ENCODE measurements at places on chromosomes 11 and 22.

DNA sequence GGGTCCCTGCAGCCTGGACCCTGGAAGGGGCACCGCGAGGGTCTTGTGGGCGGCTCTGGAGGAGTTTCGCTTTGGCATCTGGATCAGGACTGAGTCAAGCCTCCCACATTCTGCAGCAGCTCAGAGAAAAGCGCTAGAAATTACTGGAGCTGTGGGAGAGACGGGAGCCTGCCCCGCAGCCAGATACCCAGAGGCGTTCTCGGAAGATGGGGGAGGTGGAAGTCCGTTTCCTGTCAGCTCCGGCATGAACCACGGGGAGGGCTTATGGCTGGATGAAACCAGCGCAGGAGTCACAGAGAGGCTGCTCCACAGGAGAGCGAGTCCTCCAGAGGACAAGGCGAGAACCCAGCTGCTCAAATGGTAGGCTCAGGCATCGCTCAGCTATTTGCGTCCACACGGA, 379.3 kb downstream of the OPCML start:
- no peak for DNase-seq

GRCh38 chr11:132848336-132848735, 684.0 kb downstream of the OPCML start:
- DNase-seq, result no peak

DNA sequence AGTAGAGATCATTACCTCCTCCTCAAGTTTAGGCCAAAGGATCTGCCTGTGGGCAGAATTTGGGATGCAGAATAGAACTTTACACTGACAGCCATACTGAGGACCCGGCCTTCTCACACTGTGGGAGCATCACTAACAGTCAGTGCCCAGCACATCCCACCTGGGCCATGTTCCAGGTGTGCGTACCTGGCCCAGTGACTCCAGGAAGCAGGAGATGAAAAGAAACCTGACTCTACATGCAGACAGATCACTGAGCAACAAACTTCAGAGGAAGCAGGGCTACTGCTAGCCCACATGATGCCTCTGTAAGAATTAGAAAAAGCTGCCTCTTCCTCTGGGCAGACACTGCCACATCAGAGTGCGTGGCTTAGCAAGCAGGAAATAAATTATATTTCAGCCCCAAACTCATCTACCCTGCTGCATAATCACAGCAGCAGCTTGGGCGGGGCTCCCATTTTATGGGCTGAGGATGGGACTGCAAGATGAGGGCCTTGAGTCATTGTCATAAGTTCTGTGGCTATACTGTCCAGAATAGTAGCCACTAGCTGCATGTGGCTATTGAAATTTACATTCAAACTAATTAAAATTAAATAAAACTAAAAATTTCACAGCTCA, 6.0 kb upstream of the LMO2 start:
- DNase-seq, result no peak

DNA sequence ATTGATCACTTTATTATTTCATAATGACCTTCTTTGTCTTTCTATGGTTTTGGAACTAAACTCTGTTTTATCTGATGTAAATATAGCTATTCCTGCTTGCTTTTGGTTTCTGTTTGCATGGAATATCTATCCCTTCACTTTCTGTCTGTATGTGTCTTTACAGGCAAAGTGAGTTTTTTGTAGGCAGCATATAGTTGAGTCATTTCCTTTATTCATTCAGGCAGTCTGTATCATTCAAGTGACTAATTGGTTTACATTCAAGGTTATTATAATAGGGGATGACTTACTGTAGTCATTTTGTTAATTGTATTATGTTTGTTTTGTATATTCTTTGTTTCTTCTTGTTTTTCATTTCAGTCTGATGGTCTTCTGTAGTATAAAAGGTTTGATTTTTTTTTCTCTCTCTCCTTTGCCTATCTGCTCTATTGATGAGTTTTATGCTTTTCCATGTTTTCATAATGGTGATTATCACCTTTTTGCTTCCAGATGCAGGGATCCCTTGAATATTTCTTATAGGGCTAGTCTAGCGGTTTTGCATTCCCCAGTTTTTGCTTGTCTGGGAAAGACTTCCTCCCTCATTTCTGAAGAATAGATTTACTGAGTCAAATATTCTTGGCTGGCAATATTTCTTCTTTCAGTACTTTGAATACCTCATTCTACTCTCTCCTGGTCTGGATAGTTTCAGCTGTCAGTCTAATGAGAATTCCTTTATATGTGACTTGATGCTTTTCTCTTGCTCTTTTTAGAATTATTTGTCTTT, 50.4 kb downstream of the GDPD4 start:
- DNase-seq, result no peak

DNA sequence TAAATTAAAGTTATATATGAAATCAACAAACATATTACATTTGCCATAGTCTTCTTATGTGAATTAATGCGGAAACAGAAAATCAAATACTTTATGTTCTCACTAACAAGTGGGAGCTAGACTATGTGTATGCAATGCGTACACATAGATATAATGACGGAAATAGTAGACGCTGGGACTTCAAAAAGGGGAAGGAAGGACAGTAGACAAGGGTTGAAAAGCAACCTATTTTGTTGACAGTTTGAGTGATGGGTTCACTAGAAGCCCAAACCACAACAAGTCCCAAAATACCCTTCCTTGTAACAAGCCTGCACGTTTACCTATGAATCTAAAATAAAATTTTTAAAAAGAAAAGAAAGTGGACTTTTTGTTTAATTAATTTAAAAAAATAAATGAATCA, 430.8 kb upstream of the CNTN5 start:
- DNase-seq, result no peak

DNA sequence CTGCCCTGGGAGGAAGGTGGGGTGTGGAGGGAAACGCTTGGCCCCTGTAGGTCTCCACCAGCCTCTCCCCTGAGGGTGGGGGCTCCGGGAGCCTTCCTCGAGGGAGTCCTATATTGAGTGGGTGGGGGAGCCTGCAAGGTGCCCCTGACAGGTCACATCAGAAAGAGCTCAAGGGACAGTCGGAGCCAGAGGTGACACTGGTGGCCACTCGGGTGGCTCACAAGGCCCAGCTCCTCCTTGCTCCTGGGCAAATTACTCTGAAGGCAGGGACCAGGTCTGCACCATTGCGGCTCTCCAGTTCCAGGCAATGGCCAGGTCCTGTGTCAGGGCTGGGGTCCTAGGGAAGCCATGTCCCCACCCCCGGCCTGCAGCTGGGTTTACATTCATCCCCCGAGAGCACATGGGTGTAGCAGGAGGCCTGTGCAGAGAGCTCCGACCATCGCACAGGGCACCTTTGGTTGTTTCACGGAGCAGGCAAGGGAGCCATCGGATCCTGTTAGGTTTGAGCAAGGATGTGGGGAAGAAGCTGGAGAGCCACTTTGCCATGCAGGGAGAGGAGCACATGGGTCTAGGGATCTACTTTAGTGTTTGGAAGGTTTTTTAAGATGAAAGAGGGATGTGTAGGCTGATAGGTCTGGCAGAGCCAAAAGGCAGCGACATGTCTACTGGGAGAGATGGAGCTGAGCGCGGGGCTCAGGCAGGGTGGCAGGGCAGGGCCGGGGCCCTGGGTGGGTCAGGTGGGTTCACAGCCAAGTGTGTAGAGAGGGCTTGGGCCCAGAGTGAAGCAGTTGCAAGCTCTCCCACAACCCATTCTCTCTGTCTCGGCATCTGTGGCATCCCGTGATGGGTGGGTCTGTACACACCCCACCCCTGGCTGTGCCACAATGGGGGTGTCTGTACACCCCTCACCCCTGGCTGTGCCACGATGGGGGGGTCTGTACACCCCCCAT, 14.8 kb downstream of the CCND1 start:
- DNase-seq, result no peak

DNA sequence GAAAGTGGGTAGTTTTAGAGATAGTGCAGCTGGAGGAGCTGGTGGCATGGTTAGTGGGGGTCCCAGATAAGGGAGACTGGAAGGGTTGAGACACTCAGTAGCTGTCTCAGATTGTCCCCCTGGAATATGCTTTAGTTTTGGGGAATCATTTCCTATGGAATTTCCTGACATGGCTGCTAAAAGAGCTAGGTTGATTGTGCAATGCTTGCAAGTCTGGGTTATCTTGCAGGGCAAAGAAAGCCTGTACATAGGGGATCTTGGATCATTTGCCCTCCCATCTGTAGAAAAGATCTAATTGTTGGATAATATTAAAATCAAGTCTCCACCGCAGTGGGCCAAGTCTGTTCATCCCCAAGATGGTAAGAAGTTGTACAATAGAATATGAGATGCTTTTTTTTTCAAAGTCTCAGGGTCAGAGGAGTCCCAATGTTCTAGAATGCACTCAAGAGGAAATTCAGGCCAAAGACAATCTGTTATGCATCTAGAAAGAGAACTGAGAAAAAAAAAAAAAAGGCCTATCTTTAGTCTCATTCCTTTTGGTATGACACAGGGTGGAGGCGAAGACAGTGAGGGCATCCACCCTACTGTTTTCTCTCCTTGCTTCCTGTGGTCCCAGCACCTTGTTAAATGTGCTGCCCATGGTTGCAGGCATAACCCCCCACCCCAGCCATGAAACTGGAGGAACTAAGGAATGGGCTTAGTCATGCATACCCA, 20.2 kb downstream of the MS4A6E start:
- no peak for DNase-seq

GRCh38 chr11:68313574-68314202, 1.3 kb downstream of the LRP5 start:
- no peak for DNase-seq

- no peak for DNase-seq
These were observed 236.5 kb downstream of the NTM start for GRCh38 chr11:131606811-131607335.

DNA sequence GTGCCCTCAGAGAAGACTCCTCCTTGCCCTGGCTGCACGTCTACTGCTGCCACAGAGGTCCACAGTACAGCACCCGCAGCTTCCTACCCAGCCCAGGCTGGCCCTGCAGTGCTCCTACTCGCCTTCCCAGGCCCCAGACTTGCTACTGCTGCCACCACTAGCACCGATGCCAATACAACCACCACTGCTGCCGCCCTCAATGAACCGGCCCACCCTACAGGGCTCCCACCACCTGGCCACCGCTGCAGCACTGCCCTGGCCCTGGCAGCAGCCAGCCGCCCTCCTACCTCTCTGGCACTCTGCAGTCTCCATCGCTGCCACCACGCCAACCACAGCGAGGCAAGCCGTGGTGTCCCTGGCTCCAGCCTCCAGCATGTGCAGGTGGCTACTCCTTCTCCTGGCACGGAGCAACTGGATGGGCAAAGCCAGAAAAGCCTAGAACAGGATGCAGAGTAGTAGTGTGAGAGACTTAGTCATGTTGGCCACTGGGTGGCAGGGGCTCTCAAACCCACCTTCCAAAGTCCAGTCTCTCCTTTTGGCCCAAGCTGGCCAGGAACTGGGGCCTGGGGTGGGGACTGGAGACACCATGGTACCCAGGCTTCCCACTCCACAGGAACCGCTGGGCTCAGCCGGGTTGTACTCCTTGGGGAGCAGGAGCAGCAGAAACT, 39.4 kb downstream of the C22orf42 start:
- no peak for DNase-seq

DNA sequence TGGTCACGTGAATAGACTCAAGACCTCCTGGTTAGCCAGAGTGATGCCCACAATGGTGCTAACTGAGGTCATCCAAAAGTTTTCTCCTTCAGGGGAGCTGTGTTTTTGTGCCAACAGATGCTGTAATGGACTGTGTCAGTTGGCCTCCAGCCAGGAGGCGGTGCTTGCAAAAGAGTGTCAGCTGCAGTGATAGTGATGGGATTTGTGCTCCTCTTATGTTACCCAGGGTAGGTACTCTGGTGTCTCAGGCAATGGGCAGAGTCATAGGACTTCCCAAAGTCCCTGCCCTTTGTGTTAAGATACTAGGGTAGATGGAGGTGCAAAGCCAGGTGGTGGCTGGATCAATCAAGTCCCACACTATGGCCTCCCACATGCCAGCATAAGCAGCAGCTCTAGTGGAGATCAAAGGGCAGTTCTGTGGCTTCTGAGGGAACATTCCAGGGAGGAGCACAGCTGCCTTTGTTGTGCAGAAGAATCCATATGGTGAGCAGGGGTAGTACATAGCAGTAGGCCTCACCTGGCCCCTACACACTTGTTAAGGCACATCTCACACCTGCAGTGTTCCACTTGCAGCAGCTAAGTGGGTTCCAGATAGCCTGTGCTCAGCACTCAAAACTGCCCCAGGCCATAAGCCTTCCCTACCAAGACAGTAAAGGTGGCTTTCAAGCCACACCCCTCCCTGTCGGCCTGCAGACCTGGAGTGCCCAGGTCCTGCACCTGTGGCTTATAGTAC, 9.4 kb upstream of the FANCF start:
- DNase-seq, result no peak

GRCh38 chr11:45484326-45484883, 181.0 kb downstream of the CHST1 start:
- no peak for DNase-seq
